Smooth muscle cell of the umbilical artery (primary cell): ENCODE measurements at places on chromosomes 7 and 10. TPM values are rescaled to one million over a fixed set of nuclear protein-coding genes. Genes with fewer than 3 reads are reported as not detected.

PAPOLB gene
- 0.05 TPM in 1 of 2 replicates, not detected in the other for total RNA-seq

PON3 gene
- not detected in 2 replicates for total RNA-seq

CFAP43 gene
- under 0.01 and 0.18 TPM in 2 replicates for total RNA-seq

AKR1C2 gene
- 1.2 and 1.7 TPM in 2 replicates for total RNA-seq
